ENCODE measurements at places on chromosomes 2 and 18.

- no peak for DNase-seq
Measured at GRCh38 chr18:8749492-8749891, 44.1 kb downstream of the MTCL1 start.

- no peak for DNase-seq
Measured at GRCh38 chr2:40118622-40119021, 333.3 kb downstream of the SLC8A1 start.

GRCh38 chr2:174606336-174606735 lies 8.7 kb upstream of the WIPF1 start:
- no peak for DNase-seq

DNA sequence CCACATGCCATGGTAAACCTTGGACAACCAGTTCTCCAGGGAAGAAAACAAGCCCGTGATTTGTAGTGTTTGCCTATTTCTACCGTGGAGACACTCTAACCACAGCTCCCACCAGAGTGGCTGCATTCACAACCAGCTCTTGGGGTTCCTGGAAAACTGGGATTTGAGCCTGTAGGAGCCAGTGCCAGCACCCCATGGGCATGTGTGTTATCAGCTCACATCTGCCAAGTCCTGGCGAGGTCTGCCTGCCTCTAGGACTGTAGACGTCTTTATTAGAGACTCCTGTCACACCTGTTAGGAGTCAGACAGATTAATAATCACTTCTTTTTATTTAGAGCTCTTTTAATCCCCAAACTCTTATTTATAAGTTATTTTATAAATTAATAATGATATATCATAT lies 41.0 kb downstream of the INPP5D start:
- no peak for DNase-seq

DNA sequence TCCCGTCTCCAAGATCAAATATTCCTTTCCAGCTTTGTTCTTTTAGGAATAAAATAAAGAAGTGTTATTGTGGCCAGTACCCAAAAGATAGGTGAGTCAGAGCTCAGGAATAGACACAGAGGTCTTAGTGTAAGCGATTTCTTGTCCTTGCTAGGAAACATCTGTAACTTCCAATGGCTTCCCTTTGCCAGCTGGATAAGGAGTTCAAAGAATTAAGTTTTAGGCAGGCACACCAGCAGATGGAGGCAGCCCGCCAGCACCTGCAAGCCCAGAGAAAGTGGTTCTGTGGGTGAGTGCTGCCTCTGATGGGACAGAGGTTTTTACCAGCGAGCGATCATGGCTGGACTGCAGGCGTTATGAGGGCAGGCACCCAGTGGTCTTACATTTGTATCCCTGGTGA lies 125.4 kb downstream of the MGAT5 start:
- DNase-seq, result no peak

DNA sequence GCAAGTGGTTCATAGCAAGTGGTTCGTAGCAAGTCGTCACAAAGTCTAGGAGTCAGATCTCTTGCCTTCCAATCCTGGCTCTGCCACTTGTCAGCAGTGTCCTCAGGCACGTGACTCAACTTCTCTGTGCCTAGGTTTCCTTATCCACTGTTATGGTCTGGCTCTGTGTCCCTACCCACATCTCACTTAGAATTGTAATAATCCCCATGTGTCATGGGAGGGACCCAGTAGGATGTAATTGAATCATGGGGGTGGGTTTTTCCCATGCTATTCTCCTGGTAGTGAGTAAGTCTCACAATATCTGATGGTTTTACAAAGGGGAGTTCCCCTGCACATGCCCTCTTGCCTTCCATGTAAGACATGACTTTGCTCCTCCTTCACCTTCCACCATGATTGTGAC lies 51.8 kb upstream of the AP1S3 start:
- no peak for DNase-seq

DNA sequence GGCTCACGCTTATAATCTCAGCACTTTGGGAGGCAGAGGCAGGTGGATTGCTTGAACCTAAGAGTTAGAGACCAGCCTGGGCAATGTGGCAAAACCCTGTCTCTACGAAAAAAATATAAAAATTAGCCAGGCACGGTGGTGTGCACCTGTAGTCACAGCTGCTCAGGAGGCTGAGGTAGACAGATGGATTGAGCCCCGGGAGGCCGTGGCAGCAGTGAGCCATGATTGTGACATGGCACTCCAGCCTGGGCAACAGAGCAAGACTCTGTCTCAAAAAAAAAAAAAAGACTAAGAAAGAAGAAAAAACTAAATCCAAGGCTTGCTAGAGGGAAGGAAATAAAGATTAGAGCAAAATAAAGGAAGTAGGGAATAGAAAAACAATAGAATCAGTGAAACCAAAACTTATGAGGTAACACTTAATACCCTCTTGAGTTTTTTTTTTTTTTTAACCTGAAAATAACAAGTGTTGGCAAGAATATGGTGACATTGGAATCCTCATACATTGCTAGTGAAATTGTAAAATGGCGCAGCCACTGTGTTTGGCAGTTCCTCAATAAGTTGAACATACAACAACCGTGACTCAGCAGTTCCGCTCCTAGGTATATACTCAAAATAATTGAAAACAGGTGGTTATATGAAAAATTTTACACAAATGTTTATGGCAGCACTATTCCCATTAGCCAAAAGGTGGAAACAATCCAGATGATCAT lies 85.2 kb downstream of the EML4 start:
- DNase-seq, result no peak

GRCh38 chr2:237547841-237548416 lies 18.4 kb upstream of the PRLH start:
- DNase-seq, result no peak

GRCh38 chr18:76997951-76998808 lies 134.4 kb downstream of the MBP start:
- DNase-seq, result no peak

DNA sequence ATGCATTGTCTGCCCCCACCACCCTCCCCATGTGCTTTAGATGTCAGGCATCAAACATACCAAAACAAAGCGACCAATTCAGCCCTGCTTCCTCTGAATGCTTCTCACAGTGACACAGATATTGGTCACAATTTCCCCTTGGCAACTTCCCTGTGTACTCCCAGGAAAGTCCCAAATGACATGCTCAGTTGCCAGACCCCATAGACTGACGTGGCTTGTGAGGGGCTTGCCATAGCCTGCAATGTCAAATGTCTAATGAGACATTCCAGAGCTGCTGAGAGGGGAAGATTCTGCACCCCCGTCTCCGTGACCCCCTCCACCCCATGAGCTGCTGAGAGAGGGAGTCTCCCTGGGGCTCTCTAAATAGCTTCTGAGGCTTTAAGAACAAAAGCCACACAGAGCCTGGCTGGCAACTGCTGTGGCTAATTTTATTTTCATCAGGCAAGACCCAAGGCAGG lies 47.3 kb downstream of the RFTN2 start:
- no peak for DNase-seq

DNA sequence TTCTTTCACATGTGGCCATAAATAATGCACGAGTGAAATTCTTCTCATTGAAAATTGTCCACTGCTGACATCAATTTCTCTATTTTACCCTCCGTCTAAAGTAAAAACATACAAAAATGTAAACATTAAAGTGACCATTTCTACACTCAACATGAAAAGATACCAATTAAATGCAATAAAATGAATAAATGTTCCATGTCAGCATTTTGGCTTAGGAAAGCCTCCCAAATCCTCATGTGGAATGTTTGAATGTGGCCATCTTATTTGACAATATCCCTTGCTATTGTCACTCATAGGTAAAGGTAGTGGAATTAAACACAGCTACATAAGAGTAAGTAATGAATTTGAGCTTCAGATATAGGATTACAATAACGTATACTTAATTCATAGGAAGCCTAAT lies 60.8 kb downstream of the ZNF521 start:
- DNase-seq, result no peak

DNA sequence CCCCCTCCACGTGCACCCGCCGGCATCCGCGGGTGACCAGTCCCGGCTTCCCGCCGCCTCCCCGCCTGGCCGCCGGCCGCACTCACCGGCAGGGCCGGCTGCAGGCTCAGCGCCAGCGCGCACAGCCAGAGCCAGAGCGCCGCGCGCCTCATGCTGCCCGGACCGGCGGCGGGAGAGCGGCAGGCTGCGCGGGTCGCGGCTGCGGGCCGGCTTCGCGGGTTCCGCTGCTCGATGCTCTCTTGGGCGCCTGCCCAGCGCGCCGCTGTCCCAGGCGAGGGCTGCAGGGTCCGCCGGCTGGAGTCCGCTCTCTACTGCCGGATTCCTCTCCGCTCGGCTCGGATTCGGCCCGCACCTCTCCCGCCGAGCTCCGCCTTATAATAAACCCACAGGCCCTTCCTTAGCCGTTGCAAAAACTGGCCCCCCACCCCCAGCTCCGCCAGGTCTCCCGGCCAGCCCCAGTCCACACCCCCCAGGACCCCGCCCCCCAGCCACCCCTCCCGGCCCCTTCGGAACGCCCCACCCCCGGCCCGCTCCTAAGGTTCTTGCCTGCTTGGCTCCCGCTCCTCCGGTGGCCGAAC lies at the start of gene SDC1:
SDC1 (minus strand) TSS at position 415 of the 578 bp plus-strand sequence; CDS start at position 152, 263 bp downstream.
- no peak for DNase-seq

GRCh38 chr18:813172-814071 lies 1.4 kb upstream of the YES1 start:
- DNase-seq, result no peak

DNA sequence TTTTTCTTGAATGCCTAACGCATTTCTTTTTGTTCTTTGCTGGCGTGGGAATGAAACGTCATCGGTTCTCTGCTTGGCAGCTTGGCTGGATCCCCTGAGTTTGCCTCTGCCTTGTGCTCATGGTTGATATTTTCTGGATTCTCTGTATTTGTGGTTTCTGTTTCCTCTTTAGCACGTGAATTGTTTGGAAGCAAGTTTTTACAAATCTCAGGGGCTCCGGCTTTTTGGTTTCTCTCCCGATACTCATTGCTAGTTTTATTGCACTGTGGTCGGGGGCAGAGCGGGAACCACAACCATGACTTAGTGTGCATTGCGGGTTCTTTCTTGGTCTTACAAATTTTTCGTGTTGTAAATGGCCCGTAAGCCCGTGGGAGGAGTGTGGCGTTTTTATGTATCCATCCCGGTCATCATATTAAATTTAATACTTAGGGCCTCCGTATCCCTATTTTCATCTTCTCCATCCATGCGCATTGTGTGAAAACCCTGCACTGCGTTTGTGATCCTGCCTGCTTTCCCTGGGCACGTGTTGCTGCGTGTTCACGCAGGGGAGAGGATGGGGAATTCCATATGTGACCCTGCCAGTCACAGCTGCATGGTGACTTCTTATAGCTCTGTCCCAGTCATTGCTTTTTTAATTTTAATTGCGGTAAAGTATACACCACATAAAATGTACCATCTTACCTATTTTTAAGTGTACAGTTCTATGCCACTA lies 9.4 kb downstream of the RAMP1 start:
- no peak for DNase-seq

- DNase-seq, result no peak
Measured at GRCh38 chr2:58616961-58617360, 375.8 kb upstream of the FANCL start.

GRCh38 chr2:161418715-161419637 lies 2.9 kb downstream of the TBR1 start:
- DNase-seq, result no peak

DNA sequence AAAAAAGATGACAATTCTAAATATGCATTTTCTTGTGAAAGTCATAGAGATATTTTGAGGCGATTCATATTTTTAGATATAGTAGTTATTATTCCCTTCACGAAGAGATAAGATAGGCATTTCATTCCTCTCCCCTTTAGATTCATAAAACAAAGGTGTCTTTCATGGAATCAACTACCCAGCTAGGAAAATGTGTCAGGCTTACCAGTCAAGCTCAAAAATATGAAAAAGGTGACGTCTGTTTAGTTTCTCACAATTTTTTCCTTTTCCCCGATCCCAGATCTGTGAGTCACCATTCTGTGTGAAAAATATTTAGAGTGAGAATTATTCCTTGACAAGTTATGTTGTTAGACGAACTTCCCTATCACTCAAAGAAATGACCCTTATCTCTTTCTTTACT lies 95.4 kb upstream of the FN1 start:
- DNase-seq, result no peak

DNA sequence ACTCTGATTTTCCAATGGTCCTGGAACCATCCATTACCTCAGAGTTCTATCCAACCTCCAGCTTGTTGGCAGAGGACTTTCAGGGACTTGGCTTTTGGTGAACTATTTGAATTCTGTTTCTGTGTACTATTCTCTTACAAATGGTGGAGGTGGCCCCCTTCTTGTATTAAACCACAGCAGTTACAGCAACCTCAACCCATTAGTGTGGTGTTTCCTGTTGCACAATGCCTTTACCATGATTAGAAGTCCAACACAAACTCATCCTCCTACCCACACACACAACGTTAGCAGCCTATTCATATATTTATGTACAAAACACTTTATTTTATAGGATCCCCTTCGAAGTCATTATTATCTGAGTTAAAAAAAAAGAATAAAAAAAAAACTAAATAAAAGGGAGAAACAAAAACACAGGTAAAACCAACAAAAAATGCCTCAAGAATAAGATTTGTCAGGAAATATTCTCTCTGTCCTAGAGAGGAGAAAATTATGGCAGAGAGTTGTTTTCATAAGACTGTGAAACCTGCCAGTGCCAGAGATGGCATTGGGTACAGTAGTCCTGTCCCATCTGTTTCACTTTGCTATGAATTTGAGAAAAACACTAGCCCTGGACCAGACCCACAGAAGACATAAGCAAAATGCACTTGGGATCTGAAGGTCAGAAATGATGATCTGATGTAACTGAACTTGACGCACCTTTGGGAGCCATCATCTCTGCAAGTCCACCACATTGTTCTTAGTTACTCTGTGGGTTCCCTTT lies 1896.0 kb upstream of the PIK3C3 start:
- DNase-seq, result no peak

GRCh38 chr2:196201229-196202009 lies 30.0 kb upstream of the STK17B start:
- no peak for DNase-seq

DNA sequence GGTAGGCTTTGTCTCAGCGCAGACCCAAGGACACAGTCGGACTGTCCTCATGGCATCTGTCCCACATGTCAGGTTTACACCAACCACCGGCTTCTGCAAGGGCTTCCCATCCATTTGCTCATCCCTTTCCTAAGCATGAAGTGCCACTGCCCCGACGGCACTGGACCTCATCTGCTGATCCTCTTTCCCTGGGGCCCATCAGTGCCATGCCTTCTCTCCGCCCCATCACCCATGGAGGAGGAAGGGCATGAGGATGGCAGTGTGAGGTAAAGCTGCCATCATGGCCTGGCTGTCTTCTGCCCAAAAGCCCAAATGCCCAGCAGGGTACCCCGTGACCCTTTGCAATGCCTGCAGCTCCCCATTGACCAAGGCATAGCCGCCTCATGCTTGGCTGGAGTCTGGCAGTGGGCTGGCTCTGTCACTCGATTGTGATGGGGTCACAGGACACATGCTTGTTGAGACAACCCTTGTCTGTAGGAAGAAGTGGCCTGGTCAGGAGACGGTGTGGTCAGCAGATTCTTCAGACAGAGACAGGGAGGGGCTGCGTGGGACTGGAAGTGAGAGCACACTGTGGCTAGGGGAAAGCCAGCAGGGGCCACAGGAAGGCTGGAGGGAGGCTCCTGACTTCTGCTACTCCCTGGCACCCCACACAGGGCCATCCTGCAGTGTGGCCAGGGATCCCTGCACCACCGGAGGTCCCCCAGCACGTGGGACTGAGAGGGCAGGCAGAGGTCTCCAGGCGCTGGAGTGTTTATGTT lies 493.7 kb upstream of the HS6ST1 start:
- DNase-seq, result no peak

Measured in smooth muscle cell of the brain vasculature (primary cell).